ENCODE measurements at places on chromosomes 1 and 21.

- no peaks in the 10 kb centered on the region for H3K27me3 ChIP-seq
- DNase-seq: peak; percentile 42
- peaks cover 26% of the 10 kb centered on the region for H3K4me1 ChIP-seq
- H3K36me3 ChIP-seq: no peaks in the 10 kb centered on the region
Measured at GRCh38 chr1:93960641-93961147, 51.5 kb upstream of the GCLM start.

DNA sequence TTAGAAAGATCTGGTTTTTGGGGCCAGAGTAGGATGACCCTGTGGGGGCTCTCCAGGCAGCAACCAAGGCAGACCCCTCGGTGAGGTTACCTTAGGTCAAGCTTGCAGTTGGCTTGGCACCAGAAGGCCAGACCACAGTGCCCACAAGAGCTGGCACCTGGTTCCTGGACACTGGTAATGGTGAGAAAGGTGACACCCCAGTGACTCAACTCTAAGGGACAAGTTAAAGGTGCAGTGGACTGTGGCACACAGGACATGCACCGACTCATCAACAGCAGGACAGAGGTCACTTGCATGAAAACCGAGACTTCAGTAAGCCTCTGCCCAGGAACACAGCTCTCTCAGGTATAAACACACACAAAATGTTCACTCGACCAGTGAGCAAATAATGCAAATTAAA lies 6.7 kb downstream of the LRRC38 start:
- peaks cover 11% of the 10 kb centered on the region for H3K4me1 ChIP-seq
- DNase-seq: no peak
- no peaks in the 10 kb centered on the region for H3K27me3 ChIP-seq
- H3K4me3 ChIP-seq: no peak overlapping the region

GRCh38 chr1:10708757-10709156 lies 87.7 kb downstream of the CASZ1 start:
- no peak overlapping the region for H3K4me3 ChIP-seq
- no peaks in the 10 kb centered on the region for H3K4me1 ChIP-seq
- DNase-seq: no peak
- no peaks in the 10 kb centered on the region for H3K27me3 ChIP-seq

- no peak overlapping the region for H3K4me3 ChIP-seq
- H3K27me3 ChIP-seq: no peaks in the 10 kb centered on the region
- H3K36me3 ChIP-seq: peaks cover 6% of the 10 kb centered on the region
- peak overlapping the region; percentile 59 for H3K27ac ChIP-seq
- peak; percentile 78 for DNase-seq
Measured at GRCh38 chr21:39125752-39126485, 57.3 kb downstream of the PSMG1 start.

Measured in MCF 10A (cell line).